HEK293T (cell line): ENCODE measurements at places on chromosomes 1 and 21.
A peak's percentile ranks its signal among the peaks of the same experiment; 100 is the strongest.

GRCh38 chr21:17386498-17386897 lies 126.3 kb upstream of the CXADR start:
- DNase-seq: no peak

DNA sequence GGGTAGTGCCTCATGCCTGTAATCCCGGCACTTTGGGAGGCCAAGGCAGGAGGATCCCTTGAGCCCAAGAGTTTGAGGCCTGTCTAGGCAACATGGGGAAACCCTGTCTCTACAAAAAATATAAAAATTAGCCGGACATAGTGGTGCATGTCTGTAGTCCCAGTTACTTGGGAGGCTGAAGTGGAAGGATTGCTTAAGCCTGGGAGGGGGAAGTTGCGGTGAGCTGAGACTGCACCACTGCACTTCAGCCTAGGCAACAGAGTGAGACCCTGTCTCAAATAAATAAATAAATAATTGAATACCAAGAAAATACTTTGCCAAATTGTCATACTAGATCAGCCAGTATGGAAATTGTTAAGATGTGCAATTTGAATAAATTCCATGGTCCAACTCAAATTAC lies 5.9 kb upstream of the RBBP5 start:
- DNase-seq: no peak

- DNase-seq: no peak
Observed at GRCh38 chr1:38028671-38029070, 16.1 kb downstream of the UTP11 start.

GRCh38 chr1:90781534-90781933 lies 64.4 kb upstream of the BARHL2 start:
- no peak for DNase-seq

DNA sequence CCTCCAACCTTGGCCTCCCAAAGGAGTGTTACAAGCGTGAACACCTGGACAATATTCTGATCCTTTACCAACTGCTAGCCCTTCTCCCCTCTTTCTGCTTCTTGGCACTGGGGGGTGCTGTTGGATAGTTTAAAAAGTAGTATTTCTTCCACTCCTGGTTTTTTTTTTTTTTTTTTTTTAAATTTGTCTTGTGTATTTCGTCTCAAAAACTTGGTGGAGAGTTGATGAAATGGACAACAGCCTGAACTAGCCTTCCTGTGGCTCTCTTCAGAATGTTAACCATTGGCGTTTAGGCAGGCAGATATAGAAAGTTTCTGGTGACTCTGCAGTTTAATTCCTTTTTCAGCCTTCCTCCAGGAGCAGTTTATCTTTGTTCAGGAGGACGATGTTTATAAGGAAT lies 69.7 kb upstream of the USP24 start:
- DNase-seq: peak; percentile 66

DNA sequence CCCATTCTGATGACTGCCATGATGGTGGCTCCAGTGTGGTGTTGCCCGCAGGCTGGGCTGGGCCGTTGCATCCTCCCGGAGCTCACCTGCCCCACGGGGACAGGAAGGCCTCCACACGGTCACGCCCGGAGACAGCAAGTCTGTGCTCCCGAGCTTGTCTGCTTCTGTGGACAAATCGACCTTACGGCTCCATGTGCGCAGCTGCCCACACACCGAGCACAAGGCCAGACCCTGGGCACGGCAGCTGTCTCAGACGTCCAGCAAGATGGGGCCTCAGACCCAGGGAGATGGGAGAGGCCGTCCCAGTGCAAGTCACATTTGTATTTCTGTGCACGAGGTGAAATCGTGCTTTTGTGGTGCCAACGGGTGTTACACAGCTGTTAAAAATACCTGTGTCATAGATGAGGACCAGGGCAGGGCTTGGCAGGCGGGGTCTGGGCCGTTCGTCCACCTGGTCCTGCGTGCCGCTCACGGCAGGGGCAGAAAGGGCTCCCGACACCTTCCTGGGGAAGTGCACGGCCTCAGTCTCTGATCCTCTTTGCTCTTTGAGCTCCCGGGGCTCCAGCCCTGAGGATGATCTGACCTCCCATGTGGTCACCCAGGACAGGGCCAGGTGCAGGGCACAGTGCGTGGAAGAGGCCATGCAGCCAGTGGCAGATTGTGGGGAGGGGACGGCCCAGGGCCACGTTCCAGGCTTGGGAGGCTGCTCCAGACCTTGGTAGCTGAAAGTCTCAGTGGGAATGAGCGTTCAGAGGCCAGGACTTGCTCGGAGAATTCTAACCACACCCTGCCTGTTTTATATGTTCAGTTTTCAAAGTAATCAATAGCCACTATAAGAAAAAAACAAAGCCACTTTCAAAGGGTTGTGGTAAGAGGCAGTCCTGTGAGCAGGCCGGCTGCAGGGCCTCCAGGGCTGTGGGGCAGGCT lies 13.5 kb downstream of the COL6A1 start:
- DNase-seq: no peak

GRCh38 chr21:46157987-46158451 lies 2.6 kb upstream of the FTCD start:
- no peak for DNase-seq

DNA sequence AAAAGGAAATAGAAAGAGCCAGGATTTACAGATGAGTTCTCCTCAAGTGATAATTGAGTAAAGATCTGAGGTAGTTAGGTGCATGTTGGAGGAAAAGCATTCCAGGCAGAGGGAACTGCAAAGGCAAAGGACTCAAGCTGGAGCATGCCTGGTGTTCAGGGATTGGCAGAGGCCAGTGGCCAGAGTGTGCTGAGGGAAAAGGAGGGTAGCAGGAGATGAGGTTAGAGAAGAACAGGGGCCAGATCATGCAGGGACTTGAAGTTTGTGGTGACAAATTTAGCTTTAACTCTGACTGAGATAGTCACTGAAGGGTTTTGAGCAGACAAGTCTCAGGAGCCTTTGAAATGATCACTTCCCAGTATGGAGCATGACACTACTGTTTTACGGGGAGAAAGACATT lies 19.0 kb upstream of the GTF2B start:
- DNase-seq: no peak

GRCh38 chr1:198925567-198925966 lies 286.7 kb downstream of the PTPRC start:
- DNase-seq: no peak

DNA sequence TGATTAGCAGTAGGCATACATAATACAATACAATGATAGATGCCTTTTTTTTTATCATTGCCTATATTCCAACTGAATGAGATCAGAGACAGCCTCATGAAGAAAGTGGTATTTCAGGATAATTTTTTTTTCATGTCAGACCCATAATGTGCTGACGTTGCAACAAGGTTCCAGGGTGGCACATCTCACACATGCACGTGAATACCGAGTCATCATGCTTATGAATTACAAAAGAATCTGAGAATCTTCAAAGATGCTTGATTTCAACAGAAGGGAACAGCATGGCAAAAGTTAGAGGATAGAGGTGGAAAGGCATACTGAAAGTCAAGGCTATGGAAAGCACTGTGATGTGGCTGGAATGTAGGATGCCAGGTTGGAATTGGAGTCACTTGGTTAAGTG lies 5.0 kb upstream of the RNF11 start:
- DNase-seq: no peak

- peak; percentile 37 for DNase-seq
Observed at GRCh38 chr1:24043345-24044032, 63.4 kb upstream of the SRSF10 start.

GRCh38 chr1:206923009-206923960 lies 1.5 kb upstream of the FCMR start:
- no peak for DNase-seq

GRCh38 chr1:34844252-34844634 lies 15.3 kb downstream of the SMIM12 start:
- DNase-seq: no peak

- no peak for DNase-seq
Observed at GRCh38 chr1:218775501-218776021, 398.1 kb upstream of the LYPLAL1 start.

DNA sequence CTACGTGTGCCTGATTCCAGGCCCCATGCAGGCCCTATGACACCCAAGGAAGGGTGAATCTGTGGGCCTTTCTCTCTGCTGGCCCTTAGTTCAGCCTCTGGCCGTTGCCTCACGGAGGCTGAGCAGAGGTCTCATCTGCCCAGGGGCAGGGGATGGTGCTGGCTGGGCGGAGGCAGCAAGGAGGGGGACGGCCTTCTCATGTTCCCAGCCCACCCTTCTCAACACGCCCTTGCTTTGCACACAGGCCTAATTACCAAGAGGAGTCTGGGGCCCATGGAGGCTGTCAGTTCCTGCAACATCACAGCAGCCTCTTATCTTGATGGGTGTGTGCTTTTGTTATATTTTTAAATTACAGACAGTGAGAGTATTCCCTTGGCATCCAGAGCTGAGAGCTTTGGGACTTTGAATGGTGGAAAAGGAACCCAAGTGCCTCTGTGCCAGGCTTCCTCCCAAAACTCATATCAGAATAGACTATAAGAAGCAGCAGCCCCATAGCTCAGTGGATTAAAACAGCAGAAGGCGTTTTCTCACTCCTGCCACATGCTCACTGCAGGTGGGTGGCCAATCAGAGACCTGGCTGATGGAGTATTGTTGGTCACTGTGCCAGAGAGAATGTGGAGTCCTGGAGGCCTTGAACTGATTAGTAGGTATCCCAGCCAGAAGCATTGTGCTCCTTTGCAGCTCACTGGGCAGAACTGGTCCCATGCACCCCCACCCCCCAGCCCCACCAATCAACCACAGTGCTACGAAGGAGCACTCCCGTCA lies 164.9 kb downstream of the CAMTA1 start:
- no peak for DNase-seq

DNA sequence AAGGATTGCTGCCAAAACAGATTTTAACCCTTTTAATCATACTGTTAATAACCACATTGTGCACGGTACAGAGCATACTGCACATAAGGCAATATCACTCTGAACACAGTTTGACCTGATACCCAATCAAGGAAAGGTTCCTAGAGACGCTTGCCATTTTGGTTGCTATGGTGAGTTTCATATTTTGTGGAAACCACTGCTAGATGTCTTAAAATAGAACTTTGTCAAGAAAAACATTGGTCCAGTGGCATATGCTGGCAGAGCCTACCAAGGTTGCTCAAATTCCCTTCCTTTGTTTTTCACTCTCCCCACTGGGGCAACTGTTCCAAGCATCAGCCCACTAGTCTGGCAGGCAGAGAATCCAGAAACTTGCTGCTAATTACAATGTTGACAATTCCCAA lies 114.8 kb upstream of the DPYD start:
- no peak for DNase-seq

DNA sequence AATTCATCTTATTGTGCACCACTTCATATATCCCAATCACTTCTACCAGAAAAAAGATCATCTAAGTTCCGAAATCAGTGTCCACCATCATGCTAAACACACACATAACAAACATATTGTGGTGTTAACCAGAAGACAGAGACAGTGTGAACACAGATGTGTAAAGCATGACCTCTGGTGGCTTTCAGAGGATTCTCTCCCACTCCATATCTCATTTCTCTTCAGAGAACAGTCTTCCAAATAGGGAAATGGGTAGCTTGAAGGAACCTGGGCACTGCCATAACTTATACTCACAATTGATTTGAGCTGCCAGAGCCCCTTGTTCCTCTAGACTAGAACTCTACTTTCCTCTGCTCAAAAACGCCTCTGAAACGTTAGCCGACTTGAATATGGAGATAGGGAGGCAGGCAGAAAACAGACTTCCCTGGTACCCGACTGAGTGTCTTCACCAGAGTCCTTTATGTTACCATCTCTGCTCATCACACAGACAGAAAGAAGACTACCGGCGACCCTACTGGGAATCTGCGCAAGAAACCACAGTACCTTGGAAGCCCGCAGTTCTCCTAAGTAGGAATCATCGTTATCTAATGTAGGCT lies 1.8 kb upstream of the ELAPOR1 start:
- peak; percentile 30 for DNase-seq

DNA sequence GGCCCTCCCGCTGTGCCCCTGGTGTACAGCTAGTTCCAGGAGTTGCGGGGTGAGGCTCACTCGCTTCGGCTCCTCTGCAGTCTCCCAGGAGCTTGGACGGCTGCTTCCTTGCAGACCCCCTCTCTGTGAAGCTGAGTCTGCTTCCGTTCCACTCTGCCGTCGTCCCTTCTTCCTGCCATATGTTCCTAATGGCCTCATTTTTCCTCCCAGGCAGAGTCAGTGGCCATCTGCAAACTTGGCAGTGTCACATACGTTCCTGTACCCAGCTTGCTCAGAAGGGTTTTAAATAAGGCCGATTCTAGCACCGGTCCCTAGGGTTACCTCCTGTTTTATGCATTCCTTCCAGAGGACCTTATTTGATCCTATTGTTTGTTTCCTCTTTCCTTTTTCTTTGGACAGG lies 21.3 kb downstream of the ACTL8 start:
- no peak for DNase-seq

DNA sequence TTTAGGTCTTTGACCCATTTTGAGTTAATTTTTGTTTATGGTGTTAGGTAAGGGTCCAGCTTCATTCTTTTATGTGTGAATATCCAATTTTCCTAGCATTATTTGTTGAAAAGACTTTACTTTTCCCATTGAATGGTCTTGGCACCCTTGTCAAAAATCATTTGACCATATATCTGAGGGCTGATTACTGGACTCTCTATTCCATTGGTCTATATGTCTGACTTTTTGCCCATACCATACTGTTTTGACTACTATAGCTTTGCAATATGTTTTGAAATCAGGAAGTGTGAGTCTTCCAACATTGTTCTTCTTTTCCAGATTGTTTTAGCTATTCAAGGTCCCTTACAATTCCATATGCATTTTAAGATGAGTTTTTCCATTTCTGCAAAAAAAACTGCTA lies 11.4 kb upstream of the CCSAP start:
- DNase-seq: no peak

DNA sequence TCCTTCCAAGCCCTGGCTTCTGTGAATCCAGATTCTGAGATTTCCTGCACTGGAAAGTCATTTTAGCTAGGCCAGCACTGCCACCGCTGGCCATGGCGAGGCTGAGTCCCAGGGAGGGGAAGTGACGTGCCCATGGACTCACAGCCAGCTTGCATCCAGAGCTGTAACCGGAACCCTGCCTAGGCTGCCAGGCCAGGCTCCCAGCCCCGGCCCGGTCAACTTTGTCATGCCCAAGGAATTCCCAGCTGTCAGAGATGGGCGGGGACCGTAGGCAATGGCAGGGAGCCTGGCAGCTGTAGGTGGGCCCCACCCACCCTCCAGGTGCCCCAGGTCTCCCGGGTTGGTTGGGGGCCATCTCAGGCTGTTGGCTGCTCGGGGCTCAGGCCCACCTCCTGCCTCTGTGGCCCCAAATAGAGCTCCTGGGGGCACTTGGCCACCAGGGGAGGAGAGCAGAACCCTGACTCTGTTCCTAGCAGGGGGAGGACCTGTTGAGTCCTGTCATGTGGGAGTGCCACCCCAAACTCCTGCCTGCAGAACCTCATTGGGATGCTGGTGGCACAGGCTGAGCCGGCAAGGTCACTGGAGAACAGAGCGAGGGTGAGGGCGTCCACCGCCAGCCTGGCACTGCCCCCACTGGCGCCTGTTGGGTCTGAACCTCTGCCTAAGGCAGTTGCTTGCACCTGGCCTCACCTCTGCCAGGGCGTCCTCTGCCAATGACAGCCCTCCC lies 57.8 kb downstream of the FOXO6 start:
- no peak for DNase-seq
